ENCODE measurements at places on chromosomes 16 and 17. TPM values are rescaled to one million over a fixed set of nuclear protein-coding genes. Genes with fewer than 3 reads are reported as not detected.
A peak's percentile ranks its signal among the peaks of the same experiment; 100 is the strongest.

GRCh38 chr17:51742571-51742970, 415.9 kb downstream of the CA10 start:
- DNase-seq, result no peak

- peak; percentile 38 for DNase-seq
Measured at GRCh38 chr16:10616756-10617640, 36.6 kb upstream of the EMP2 start.

DNA sequence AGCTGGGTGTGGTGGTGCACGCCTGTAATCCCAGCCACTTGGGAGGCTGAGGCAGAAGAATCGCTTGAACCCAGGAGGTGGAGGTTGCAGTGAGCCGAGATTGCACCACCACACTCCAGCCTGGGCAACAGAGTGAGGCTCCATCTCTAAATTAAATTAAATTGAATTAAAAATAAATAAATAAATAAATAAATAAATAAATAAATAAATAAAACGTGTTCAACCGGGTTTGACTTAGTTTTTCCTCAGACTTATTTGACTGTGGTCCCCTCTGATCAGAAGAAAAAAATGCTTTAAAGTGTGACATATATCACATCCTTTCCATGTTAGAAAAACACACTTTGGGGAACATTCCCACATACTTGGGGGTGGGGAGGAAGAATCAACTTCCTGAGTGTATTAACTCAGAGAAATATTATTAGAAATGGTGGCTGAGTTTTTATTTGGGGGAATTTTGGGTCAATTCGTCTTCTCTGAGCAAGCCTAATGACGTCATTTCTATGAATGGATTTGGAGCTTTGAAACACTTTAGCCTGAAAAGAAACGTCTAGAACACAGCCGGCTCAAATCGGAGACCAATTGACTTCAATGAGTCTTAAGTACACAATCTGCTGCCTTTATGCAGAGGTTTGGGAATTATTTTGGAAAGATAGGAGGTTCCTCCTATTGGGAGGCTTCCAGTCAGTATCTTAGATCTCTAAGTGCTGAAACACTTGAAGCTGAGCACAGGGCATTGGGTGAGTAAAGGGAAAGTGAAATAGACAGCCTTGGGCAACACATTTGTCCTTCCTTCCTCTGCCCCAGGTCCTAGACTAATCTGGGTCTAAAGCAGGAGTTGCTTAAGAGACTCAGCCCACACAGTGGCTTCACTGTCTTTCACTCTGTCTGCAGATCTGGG, 132.6 kb downstream of the PITPNC1 start:
- no peak for DNase-seq

DNA sequence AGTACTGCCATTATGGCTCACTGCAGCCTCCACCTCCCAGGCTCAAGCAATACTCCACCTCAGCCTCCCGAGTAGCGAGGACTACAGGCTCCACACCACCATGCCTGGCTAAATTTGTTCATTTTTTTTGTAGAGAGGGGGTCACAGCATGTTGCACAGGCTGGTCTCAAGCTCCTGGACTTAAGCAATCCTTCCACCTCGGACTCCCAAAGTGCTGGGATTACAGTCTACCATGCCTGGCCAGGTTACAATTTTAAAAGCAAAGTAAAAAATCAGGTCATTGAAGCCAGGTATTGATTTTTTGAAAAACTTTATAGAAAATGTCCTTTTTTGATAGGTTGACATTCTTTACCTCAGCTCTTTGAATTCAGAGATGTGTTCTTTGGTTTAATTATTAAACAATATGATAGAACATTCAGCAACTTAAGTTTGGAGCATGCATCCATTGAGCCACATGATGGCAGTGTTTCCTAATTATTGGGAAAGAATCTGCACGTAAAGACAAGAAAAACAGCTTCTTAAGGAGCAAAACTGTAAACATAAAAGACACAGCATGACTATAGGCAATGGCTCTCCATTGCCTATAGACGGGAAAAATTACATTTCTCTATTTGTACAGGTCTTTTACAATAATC, 1.7 kb upstream of the SLC16A11 start:
- peak; percentile 72 for DNase-seq

GRCh38 chr16:64180136-64180900, 941.5 kb downstream of the CDH11 start:
- DNase-seq, result no peak

GRCh38 chr16:73670836-73671820, 623.2 kb upstream of the ZFHX3 start:
- no peak for DNase-seq

- DNase-seq, result no peak
Measured at GRCh38 chr16:15605839-15606517, 37.0 kb downstream of the MARF1 start.

DNA sequence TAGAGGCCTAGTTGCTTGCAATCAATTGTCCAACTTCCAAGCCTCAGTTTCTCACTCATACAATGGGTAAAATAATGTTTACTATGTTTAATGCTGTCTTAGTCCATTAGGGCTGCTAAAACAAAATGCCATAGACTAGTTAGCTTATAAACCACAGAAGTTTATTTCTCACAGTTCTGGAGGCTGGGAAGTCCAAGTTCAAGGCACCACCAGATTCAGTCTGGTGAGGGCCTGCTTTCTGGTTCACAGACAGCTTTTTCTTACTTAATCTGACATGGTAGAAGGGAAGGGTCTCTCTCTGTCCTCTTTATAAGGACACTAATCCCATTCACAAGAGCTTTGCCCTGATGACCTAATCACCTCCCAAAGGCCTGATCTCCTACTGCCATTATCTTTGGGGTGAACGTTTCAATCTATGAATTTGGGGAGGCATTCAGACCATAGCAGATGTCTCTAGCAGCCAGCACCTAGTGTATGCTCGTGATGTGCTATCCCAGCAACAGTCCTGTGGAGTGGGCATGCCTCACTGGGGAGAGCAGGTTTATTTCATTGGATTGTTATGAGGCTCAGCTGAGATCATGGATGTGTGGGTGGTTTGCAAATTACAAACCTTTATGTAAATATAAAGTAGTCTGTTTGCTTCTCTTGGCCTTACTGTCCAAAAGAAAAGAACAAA, 25.2 kb downstream of the YPEL2 start:
- no peak for DNase-seq

Gene WFIKKN2
- polyA plus RNA-seq, result 0.75 TPM

Gene UTS2R
- 12.6 TPM for polyA plus RNA-seq

Gene NPIPA1
- polyA plus RNA-seq, result 125 TPM

Gene CHST6
- 0.77 TPM for polyA plus RNA-seq

Measured in hindlimb muscle (tissue), 1 donor.